ENCODE measurements at places on chromosomes 2 and 18. TPM values are rescaled to one million over a fixed set of nuclear protein-coding genes. Genes with fewer than 3 reads are reported as not detected.

- peak; percentile 75 for DNase-seq
Observed at GRCh38 chr18:42131066-42131929, 176.3 kb downstream of the PIK3C3 start.

The CCDC74A gene
- 11.5 TPM for polyA plus RNA-seq

- no peak for DNase-seq
Observed at GRCh38 chr2:127426501-127427354, 8.5 kb downstream of the PROC start.

The CAPN13 gene
- polyA plus RNA-seq: 0.99 TPM

DNA sequence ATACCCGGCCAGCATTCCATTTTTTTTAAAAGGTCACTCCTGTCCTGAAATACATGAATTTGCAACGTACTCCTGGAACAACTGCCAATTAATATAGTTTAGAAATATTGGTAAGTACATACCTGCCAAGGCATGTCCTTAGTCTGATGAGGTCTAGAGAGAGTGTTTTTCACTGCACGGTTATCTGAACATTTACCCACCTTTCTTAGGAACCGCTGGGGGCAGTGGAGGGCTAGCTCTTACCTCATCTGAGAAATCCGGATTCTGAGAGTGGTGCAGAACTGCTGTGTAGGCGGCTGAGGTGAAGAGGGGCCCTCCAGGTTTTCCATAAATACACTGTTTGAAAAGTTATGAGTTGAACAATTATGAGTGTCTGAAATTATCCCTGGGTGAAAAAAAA, 133.1 kb upstream of the CCDC195 start:
- DNase-seq: no peak

- no peak for DNase-seq
Observed at GRCh38 chr18:25895518-25895917, 194.9 kb downstream of the SS18 start.

The LBX2 gene
- 7.0 TPM for polyA plus RNA-seq

The TMEM182 gene
- 8.4 TPM for polyA plus RNA-seq

The FAHD2B gene
- 30.9 TPM for polyA plus RNA-seq

The DAW1 gene
- 0.64 TPM for polyA plus RNA-seq

GRCh38 chr2:23380562-23381065, 4.4 kb upstream of the KLHL29 start:
- no peak for DNase-seq
